ENCODE measurements at places on chromosomes 2 and 18. TPM values are rescaled to one million over a fixed set of nuclear protein-coding genes. Genes with fewer than 3 reads are reported as not detected.
A peak's percentile ranks its signal among the peaks of the same experiment; 100 is the strongest.

KIAA2012 gene
- total RNA-seq: 0.37 TPM

C2orf78 gene
- total RNA-seq: not detected

- peak; percentile 49 for DNase-seq
These were observed 23.8 kb upstream of the SERPINB12 start for GRCh38 chr18:63518178-63519012.

DNA sequence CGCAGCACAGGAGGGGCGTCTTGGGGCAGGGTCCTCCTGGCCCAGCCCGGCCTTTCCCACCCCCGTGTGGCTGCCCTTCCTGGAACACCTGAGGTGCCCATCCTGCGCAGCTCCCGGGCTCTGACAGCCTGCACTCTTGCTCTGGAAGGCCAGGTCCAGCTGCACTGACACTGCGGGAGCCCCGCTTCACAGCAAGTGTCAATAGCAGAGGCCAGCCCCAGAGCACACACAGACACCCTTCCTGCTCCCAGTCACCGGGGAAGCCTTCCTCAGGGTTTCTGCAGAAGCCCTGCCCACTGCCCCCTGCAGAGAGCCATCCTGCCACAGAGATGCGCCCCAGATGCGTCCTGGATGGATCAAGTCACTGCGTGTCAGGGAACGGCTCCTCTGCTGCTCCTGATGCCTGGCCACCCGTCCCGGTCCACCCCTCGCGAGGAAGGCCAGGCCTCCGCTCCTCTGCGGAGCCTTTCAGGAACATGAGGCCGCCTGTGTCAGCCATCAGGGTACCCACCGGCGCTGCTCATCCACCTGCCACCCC lies 519.2 kb upstream of the MYT1L start:
- DNase-seq: no peak

- DNase-seq: no peak
These were observed 7.2 kb upstream of the NEURL3 start for GRCh38 chr2:96512341-96512740.

- DNase-seq: no peak
These were observed 107.3 kb upstream of the ANKRD30BL start for GRCh38 chr2:132268977-132269523.

- no peak for DNase-seq
These were observed 90.4 kb downstream of the PTRHD1 start for GRCh38 chr2:24702800-24703199.

DNA sequence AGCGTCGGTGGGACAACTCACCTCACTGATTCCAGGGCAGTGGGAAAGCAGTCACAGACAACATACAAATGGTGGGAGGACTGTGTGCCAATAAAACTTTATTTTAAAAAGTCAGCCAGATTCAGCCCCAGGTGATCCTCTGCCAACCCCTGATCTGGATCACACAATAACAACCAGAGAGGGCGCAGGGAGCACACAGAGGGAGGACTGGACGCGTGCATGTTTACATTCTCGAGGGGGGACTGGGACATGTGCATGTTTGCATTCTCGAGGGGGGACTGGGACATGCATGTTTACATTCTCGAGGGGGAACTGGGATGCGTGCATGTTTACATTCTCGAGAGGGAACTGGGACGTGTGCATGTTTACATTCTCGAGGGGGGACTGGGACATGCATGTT lies 209.5 kb downstream of the NDUFA10 start:
- no peak for DNase-seq

DNA sequence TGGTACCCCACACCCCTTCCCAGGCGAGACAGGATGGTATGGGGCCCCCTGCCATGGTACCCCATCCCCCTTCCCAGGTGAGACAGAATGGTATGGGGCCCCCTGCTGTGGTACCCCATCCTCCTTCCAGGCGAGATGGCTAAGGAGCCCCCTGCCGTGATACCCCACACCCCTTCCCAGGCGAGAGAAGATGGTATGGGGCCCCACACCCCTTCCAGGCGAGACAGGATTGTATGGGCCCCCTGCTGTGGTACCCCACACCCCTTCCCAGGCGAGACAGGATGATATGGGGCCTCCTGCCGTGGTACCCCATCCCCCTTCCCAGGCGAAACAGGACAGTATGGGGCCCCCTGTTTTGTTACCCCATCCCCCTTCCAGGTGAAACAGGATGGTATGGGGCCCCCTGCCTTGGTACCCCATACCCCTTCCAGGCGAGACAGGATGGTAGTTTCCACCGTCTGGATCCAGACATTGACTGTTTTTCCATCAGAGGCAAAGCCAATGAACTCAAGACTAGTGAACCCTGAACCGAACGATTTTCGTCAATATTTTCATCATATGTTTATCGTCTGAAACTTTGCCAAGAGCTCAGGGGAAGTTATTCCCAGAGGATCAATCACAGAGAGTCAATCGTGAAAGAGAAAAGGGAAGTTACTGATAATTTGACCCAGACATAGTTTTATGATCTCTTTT lies 75.0 kb downstream of the MYCN start:
- no peak for DNase-seq

- DNase-seq: no peak
These were observed 106.1 kb upstream of the EML6 start for GRCh38 chr2:54617409-54617808.

Data from Caco-2 (cell line).